Stimulated activated CD4-positive, alpha-beta T cell treated with anti-CD3 and anti-CD28 coated beads, Interleukin-1b, Interleukin-23, amount 100 ng/mL, for 24 hours (primary cell): ENCODE measurements at places on chromosomes 5 and 9.

DNA sequence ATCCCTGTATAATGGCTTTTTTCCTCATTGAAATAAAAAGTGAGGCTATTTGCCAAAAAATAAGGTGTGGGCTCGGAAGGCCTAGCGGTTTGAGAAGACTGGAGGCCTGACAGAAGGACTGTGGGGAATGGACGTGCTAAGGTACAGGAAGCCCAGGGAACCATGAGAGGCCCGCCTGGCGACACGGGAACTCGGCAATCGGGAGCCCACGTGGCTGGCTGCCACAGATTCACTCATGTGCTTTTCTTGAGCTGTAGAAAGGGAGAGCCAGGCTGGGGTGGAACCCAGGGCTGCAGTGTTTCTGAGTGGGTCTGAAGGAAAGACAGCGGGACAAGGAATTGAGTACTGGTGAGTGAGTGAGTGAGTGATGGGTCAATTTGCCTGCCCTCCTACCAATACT, 11.9 kb upstream of the DDX41 start:
- no peak for DNase-seq

DNA sequence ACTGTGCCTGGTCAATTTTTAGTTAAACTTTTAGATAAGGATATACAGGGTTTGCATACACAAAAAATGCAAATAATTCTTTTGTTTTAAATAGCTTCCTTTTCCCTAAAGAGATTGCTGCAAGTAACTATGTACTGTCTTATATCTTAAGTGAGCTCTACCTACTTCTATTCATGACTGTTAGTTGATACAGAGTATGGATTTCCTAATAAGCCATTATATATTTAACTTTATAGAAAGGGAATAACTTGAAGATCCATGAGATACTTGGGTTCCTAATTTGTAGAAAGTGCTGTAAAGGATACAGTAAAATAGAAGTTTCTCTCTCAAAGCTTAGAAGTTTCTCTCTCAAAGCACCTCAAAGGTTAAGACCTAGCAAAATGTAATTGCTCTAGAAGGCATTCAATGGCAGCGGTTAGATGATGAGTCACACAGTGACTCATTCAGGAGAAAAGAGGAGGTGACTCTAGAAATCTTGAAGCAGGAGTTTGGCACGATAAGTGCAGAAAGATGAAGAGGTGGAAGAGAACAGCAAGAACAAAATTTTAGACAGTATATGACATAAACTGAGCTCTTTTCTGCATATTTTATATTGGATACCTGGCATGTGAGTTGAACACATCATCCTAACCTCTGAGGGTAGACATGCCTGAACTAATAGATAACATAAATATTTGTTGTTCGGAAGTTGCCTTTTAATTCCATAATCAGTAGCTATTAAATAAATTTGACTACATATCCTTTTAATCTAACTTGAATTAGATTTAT, 5.5 kb upstream of the DNAJC21 start:
- DNase-seq = no peak

GRCh38 chr5:96245140-96246091, 187.6 kb downstream of the PCSK1 start:
- DNase-seq = no peak

DNA sequence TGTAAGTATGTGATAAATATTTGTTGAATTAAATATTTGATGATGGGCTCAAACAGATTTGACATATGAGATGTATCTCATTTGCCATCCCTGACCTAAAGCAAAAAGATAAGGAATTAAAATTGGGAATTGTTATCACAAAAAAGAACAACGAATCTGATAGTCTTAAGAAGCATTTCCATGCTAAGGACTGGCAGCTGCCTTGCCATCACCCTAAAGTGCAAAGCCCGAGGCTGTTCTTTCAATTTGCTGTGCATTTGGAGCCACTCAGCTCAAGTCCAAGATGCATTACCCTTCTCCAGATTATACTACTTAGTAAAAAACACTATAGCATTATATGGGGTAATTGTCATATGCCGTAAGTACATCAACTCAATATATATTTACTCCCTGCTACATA, 618.3 kb upstream of the CLINT1 start:
- DNase-seq = no peak

GRCh38 chr5:83711982-83712601, 8.6 kb downstream of the HAPLN1 start:
- DNase-seq = no peak

DNA sequence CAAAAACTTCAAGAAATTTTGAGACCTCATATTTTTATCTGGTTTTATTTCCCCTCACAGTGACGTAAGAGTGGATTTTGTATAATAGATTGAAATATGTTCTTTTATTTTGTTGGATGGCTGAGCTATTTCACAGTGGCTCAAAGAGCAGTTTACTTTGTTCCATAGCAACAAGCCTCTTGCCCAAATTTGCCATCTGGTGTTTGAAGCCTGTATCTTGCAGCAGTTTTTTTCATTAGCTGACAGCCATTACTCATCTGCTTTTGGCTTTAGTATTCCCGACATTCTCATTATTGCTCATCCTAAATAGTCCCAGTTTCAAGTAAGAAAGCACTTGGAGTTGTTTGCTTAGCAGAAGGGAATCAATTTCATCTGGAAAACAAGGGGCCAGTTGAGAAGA, 36.3 kb downstream of the GDA start:
- DNase-seq = no peak

GRCh38 chr9:136409557-136410455, 608 bp downstream of the ENTR1 start:
- no peak for DNase-seq

DNA sequence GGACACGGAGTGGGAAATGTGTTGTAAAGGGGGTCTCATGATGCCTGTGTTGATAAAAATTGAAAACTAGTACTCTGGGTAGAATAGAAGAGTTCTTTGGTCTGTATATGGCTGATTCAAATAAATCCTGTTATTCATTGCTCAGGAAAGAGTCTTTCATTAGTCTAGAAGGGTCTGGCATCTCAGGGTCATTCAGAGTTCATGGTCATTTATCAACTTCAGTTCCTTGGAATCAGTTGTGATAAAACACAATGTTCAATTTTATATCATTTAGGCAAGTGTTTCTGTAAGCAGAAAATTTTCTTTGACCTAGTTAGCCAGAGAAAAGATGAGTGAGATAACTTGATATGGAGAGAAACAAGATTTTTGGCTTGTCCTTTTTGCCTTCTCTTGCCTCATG, 36.3 kb downstream of the SPATA31D1 start:
- no peak for DNase-seq

DNA sequence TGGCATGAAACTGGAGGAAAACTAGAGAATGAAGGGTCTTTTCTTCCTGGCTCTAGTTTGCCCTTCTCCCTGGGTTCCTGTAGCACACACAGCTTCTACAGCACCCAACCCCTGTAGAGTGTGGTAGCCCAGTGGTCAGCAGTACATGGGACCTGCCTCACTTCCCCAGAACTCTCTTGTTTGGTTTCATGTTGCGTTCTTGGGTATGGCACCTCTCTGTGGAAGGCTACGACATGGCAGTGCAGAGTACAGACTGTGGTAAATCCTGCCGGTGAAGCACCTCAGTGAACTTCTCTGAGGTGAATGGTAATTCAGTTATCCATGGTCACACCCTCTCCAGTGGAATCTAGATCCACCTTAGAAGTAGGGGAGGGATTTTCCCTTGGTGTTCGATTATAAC, 105.5 kb downstream of the TLR4 start:
- DNase-seq = no peak

DNA sequence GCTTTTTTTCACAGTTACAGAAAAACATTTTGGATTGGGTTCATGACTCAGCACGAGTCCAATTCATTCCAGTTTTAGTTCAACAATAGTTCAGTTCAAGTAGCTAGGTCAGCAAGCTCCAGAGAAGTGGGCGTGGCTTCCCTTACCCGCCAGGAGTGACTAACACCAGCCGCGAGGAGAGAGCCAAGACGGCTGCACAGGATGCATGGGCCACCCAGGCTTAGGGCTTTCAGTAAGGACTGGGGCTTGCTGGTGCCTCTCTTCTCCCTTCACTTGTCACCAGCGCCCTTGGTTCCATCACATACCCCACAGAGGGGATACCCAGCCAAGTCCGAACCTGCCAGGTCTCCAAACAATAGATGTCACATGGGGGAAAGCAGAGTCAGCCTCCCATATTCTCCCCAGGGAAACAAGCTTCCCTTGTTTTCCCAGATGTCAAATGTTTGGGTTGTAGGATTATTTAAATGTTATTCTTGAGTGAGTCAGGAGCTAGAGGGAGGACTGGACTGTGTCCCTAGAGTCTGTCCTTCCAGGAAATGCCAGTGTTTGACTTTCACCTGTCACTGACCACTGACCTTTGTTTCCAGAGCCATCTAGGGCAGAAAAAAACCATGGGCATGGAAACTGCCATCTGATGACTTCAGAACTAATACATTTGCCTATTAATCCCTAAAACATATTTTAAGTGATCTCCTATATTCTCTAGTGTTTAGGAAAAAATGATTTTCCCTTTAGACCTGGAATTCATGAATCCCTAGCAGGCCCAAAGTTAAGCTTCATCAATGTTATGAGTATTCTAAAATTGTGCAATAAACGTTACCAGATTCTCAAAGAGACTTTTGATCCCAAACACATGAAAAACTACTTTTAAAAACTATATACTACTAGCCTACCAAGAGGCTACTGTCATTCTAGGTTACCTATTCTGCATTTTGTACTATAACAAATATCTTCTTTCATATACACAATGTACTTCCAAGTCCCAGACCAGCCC, 51.9 kb downstream of the NIPAL4 start:
- peak; percentile 3 for DNase-seq

DNA sequence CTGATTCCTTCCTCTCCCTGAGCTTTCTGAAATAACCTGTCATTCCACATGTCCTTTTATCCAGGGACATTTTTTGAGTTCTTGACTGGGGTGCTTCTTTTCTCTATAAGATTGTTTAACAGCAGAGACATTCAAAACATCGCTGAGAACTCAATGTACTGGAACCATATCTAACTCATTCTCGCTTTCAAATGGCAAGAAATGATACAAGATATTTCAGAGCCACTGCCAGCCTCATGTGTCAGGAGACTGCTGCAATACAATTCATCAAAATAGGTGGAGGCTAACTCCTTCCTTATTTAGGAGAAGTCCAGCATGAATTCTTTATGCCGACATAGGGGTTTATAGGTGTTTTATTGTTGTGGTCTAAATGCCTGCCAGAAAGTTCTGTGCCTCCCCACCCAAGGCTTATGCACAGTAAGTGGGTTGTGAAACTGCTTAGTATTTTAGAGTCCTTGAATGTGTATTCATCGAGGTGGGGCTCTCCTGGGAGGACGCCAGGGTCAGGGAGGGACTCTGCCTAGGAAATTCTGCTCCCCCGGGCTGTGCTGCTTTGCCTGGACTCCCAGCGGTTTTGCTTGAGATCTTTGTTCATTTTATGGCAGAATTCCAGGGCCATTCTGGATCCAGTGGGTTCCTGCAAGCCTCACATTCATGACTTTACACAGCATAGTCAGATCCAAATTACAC, 53.9 kb downstream of the ZNF474 start:
- DNase-seq = no peak

DNA sequence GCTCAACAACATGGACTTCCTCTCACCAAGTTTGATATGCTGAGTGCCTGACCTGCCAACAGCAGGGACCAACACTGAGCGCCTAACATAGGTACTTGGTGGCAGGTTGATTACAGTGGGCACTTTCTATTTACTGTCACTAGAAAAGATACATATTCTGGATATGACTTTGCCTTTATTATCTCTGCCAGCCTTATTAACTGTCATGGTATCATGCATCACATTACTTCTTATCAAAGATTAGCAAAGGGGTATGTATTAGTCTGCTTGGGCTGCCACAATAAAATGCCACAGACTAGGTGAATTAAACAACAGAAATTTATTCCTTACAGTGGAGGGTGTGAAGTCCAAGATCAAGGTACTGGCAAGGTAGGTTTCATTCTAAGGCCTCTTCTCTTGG, 14.3 kb upstream of the C1QTNF2 start:
- DNase-seq = no peak

- DNase-seq = no peak
Observed at GRCh38 chr5:137563646-137564397, 64.7 kb upstream of the SPOCK1 start.

DNA sequence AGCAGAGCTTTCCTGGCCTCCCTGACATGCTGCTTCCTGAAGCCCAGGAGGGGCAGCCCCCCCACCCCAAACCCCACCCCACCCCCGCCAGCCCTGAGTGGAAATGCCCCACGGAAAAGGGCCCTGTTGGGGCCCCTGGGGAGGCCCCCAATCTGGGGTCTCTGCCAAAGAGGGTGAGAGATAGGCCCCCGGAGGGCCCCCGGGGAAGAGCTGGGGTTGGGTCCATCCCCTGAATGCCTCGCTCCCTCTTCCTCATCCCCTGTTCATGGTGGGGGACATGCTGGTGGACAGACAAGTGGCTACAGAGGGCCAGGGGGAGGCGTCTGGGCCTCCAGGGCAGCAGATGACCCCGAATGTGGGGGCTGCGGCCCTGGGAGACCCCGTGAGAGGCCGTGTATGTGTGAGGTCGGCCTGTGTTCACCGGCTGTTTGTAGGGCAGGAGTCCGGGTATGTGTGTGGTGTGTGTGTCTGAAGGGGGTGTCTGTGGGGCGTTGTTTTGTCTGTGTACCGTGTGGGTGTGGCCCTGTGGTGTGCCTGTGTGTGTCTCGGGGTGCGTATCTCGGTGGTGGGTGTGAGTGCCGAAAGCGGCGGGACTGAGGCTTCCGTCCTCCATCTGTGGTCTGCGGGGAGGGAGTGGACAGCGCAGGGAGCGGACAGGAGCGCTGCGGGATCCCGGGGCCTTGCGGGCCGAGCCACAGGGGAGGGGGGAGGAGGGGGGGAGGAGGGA, 11.3 kb downstream of the C9orf50 start:
- no peak for DNase-seq

GRCh38 chr5:130978475-130978874, 186.6 kb downstream of the HINT1 start:
- DNase-seq = no peak

DNA sequence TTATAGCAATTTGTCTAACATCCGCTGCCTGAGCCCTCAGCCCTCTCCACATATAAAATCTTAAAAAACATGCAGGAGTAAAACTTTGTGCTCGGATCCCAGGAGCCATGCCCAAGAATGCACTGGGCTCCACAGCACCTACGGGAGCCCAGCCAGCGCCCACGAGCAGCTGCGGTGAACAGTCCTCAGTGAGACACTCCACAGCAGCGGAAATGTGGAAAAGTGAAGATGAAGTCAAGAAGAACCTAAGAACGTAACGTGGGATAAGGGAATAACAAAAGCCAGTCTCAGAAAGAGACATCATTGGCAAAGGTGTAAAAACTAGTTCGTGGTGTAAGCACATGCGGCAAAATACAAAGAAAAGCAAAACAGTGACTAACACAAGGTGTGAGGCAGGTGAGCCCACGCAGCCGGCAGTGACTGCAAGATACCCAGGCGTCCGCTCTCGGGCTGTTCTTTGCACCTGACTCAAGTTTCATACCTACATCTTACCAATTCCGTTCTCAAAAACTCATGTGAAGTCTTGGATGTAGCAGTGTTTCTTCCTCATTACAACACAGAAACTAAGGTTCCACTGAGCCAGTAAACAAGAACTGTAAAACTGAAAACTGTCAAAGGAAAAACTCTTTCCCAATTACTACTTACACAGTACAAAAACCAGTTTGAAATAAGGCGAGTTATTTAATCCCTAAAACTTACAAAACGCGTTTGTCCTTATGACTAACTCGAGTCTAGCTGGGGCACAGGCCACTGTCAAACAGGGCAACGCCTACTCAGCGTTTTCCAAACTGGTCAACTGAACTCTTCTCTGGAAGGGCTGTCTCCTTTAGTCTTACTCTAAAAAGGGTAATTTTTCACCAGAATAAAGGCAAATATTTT, 1.7 kb downstream of the CAMSAP1 start:
- DNase-seq = peak; percentile 45

GRCh38 chr5:146158255-146158654, 24.2 kb downstream of the LARS1 start:
- DNase-seq = no peak

- DNase-seq = no peak
Observed at GRCh38 chr5:176736301-176736930, 73.9 kb upstream of the UNC5A start.
